Tibial artery (tissue), 4 donors: ENCODE measurements at places on chromosomes 4 and X.
A peak's percentile ranks its signal among the peaks of the same experiment; 100 is the strongest.

GRCh38 chr4:185730387-185730786 lies 81.6 kb downstream of the SORBS2 start:
- no peaks in the 10 kb centered on the region for H3K27me3 ChIP-seq
- no peak overlapping the region for H3K4me3 ChIP-seq
- DNase-seq = no peak
- H3K36me3 ChIP-seq = peaks cover 10% of the 10 kb centered on the region
- peaks cover 31% of the 10 kb centered on the region for H3K4me1 ChIP-seq

DNA sequence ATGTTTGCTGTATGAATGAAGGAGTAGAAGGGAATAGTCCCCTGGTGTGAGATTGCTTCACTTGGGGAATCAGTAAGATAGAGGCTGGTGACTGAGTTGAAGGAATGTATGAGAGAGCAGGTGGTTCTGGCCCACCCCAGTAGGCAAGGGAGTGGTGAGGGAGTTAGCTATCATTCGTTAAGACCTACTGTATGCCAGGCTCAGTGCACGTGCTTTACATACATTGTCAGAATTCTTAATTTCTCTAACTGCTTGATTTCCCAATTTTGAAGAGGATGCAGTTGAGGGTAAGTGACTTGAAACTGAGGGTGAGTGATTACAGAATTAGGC lies 700 bp downstream of the VMA21 start:
- no peak for DNase-seq
- peak overlapping the region; percentile 67 for H3K4me3 ChIP-seq
- no peaks in the 10 kb centered on the region for H3K36me3 ChIP-seq
- H3K4me1 ChIP-seq = peaks cover 4% of the 10 kb centered on the region
- H3K27me3 ChIP-seq = no peaks in the 10 kb centered on the region
- peak overlapping the region; percentile 92 for H3K27ac ChIP-seq

- H3K27me3 ChIP-seq = no peaks in the 10 kb centered on the region
- H3K4me1 ChIP-seq = peaks cover 33% of the 10 kb centered on the region
- peak; percentile 76 for DNase-seq
- no peaks in the 10 kb centered on the region for H3K36me3 ChIP-seq
- H3K4me3 ChIP-seq = peak overlapping the region; percentile 34
- peak overlapping the region; percentile 42 for H3K27ac ChIP-seq
These were observed 82.9 kb downstream of the STOX2 start for GRCh38 chr4:183987987-183988392.

DNA sequence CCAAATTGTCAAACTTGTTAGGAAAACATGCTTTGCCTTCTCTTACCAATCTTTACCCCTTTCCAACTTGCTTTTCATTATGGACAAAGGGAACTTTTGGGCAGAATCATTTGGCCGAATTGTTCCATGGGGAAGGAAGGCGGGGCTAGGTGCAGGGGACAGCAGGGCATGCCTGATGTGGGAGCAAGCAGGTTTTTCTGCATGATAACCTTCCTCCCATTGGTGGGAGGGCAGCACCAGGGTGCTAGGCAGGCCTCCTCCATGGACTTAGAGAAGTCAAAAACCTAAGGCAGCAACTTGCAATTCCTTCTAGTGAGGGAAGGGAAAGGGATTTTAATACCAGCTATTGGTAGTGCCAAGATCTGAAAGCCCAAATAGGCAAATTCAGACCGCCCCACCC lies 260.5 kb downstream of the MAPK10 start:
- DNase-seq = no peak
- no peak overlapping the region for H3K27ac ChIP-seq
- H3K36me3 ChIP-seq = no peaks in the 10 kb centered on the region
- no peaks in the 10 kb centered on the region for H3K4me1 ChIP-seq
- no peak overlapping the region for H3K4me3 ChIP-seq

DNA sequence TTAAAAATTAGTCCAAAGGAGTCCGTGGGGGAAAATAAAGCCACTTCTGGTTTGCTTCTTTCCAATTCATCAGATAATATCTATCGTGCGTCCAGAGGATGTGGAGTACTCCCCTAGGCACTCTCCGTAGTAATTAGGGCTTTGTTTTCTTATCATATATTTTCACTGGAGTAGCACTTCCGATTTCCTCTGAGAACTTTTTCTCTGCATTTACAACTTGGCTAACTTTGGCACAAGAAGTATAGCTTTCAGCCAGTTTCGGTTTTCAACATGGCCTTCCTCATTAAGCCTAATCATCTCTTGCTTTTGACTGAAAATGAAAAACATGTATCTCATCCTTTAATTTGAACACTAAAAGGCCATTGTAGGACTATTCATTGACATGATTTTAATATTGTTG lies 80.5 kb downstream of the CASP3 start:
- no peaks in the 10 kb centered on the region for H3K4me1 ChIP-seq
- no peak overlapping the region for H3K27ac ChIP-seq
- H3K36me3 ChIP-seq = no peaks in the 10 kb centered on the region
- H3K27me3 ChIP-seq = no peaks in the 10 kb centered on the region
- DNase-seq = no peak
- no peak overlapping the region for H3K4me3 ChIP-seq

GRCh38 chr4:184895012-184895695 lies 69.4 kb upstream of the ACSL1 start:
- no peak overlapping the region for H3K4me3 ChIP-seq
- H3K27ac ChIP-seq = no peak overlapping the region
- no peaks in the 10 kb centered on the region for H3K4me1 ChIP-seq
- no peaks in the 10 kb centered on the region for H3K27me3 ChIP-seq
- no peak for DNase-seq
- no peaks in the 10 kb centered on the region for H3K36me3 ChIP-seq
